8988T (cell line): ENCODE measurements at places on chromosomes 12 and 14.

DNA sequence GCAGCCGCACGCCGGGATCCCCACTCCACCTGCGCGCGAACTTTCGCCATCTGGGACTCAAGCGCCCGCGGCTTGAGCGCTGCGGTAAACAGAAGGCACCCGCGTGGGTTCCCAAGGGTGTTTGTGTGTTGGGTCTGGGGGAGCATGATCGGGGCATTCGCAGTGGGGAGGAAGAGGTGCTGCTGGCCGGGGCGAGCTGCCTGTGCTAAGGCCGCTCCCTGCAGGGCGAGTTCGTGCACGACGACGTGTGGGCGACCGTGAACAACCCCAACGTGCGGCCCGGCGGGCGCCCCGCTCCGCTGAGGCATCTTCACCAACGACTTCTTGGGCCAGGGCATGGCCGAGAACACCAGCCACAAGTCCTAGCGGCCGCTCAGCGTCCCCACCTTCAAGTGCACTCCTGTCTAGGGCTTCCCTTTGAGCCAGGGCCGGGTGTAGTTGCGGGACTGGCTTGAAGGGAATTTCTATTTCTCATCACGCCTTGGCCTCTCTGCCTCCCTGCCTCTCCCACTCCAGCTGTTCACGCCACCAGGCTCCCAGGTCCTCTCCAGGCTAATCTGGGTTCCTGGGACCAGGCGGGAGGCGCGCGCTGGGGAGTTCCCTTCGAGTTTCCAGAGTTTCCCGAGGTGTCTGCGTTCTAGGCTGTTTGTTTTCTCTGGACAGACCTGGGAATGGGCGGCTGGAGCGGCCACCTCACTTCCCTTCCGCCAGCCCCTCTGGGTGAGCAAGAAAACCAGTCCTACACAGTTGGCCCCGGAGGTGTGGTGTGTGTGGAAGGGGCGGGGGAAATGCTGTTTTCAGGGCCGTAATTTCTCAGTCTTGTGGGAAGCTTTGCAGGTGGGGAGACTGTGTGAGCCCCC, 417.8 kb upstream of the TMTC1 start:
- no peak for DNase-seq

GRCh38 chr14:66099451-66099850, 386.7 kb upstream of the CCDC196 start:
- no peak for DNase-seq

DNA sequence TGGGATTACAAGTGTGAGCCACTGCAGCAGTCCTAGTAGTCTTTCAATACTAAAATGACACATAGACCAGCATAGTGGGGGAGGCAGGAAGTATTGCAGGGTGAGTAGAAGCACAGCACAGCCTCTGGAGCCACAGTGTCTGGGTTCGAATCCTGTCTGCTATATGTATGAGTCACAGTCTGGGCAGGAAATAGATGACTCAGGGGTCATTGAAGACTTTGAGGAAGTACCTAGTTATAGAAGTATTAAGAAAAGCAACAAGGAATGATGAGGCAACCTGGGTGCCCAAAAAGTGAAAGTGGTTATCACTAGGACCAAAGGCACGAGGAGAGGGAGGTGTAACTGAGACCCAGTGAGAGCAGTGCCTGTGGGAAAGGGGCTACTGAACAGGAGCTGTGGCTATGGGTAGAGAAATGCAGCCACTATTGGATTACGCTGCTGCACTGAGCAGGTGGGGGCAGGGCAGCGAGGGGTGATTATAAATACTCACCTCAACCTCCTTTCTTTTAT, 124.0 kb downstream of the PDE3A start:
- DNase-seq: no peak

DNA sequence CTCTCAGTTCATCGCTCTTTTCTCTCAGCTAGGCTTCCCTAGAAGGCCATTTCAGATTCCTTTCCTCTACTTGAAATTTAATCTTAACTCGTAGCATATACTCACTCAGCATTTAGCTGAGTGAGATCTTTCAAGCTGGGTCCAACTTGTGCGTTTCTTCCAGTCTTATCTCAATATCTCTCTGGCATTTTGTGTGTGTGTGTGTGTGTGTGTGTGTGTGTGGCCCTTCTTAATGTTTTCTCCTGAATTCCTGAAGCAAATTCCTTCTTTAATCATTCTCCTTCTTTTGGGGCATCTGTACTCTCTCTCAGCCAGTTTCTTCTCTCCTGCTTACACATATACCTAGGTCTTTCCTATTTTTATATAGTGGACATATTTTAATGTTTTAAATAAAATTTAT, 129.1 kb downstream of the KITLG start:
- DNase-seq: no peak

DNA sequence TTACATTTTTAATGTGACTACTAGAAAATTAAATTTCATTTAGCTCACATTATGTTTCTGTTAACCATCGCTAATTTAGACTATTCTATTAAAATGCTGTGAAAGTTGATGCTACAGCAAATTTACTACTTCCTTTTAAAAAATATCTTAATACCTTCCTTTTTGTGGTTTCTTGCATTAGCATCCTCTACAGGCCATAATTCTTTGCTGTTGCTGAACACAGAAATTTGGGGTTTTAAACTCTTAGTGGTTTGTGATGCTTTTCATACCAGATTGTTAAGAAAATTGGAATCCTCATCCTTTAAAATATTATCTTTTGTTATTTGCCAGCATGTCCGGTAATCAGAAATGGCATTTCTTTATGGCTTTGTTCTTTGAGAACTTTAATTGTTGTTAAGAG, 18.1 kb downstream of the WNK1 start:
- DNase-seq: no peak

GRCh38 chr14:96797582-96798349, 584 bp downstream of the VRK1 start:
- no peak for DNase-seq

- no peak for DNase-seq
Observed at GRCh38 chr12:118456741-118457140, 80.4 kb downstream of the SUDS3 start.

DNA sequence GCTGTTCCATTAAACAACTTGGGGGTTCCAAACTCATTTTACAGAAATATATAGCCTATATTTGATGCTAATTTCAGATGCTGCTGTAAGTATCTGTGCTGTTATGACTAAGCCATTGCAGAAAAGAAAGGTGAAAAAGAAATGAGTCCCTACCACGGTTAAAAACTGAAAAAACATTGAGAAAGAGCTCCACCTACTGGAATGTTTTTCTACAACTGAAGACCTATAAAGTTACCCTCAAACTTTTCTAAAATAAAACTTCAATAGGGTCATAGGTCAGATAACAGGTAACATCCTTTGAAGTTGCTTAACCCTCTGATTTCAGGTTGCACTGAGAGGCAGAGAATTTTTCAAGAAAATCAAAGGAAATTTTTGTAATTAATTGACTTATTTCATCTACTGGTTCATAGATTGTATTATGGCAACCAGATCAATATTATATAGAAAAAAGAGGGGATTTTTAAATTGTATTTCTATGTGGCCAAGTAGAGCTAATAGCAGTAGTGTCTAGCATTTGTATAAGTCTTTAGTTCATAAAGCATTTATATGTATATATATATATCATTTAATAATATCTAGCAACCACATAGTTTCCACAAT, 279.9 kb downstream of the RPS29 start:
- DNase-seq: no peak

DNA sequence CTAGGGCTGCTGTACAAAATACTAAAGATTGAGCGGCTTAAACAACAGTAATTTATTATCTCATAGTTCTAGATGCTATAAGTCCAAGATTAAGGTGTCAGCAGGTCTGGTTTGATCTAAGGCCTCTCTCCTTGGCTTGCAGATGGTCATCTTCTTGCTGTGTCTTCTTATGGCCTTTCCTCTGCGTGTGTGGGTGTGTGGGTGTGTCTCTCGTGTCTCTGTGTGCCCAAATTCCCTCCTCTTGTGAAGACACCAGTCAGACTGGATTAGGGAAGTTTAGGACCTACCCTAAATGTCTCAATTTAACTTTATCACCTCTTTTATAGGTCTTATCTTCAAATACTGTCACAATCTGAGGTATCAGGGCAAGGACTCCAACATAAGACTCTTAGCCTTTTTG, 28.3 kb downstream of the DDHD1 start:
- no peak for DNase-seq

GRCh38 chr14:72892879-72893635, 844 bp downstream of the DPF3 start:
- peak; percentile 35 for DNase-seq

- DNase-seq: no peak
Observed at GRCh38 chr14:24273422-24273998, 2.1 kb upstream of the RABGGTA start.

- no peak for DNase-seq
Observed at GRCh38 chr14:101884934-101885576, 79.3 kb upstream of the DYNC1H1 start.

DNA sequence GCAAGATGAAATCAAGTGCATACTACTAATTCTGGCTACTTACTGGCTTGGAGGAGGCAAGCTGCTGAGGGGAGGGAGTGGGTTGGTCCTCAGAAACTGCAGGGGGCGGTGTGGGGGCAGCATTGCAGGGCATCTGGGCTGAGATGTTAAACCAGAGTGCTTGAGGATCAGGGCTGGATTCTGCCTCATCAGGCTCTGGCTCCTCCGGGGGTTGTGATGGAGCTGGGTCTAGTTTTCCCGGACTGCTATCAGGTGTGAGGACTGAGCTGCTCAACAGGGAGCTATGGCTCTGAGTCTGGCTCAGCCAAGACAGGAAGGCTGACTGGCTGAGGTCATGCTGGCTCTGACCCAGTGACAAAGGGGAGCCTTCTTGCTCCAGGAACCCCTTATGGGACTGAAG, 28.6 kb downstream of the BAZ2A start:
- DNase-seq: peak; percentile 70

- no peak for DNase-seq
Observed at GRCh38 chr14:37579274-37579673, 15.8 kb downstream of the FOXA1 start.

DNA sequence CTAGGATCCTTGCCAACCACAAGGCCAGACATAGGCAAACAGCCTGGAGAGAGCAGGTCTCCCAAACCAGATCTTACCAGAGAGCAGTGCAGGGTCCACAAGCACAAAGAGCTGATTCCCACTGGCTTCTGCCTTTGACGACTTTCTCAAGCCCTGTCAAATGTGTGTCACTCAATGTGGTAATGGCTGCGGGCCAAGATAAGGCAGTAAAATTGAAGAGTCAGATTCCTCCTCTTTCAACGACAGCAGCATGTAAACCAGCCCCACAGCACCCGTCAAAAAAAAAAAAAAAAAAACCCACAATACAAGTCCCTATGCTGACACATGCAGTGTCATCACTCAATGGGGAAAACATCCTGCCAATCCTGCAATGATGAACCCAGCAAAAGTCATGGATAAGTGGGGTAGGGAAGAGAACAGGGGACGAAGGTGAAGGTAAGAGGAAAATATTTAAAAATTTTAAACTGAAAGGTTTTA, at the start of gene STON2:
TSS of gene STON2 (minus strand) at position 123 of the 477 bp plus-strand sequence. CDS start 1,942 bp downstream, outside the sequence.
- DNase-seq: no peak

DNA sequence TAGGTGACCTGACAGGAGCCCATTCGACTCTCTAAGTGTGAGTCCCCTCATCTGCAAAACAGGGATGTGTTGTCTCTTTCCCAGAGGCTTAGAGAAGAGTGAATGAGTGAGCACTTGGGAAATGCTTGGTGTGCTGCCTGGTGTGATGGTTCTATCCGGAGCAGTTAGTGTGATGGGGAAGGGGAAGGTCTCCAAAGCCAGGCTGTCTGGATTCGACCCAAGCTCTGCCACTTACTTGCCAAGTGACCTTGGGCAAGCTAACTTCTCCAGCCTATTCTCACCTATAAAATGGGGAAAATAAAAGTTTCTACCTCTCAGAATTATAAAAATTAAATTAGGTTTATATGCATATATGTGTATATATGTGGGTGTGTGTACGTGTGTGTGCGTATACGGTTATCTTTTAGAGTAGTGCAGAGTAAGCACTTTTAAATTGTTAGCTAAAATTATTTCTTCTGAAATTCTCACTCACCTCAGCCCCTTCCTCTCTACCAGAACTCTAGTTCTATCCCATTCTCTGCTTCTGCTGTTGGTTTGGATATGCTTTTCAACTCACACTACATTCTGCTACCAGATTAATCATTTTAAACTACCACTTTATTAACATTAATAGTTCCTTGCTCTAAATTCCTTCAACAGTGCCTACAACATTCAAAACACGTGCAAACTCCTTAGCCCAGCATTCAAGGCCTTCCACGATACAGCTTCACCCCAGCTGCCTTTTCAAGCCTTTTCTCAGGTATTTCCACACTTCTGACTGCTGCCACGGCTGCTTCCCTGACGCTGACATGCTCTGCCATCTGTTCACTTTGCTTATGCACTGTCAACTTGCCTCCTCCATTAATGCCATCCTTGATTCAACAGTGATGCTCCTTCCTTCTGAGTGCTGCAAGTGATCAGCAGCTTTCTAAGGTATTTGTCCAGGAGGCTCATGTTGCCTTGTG, 55.3 kb downstream of the DICER1 start:
- DNase-seq: no peak

DNA sequence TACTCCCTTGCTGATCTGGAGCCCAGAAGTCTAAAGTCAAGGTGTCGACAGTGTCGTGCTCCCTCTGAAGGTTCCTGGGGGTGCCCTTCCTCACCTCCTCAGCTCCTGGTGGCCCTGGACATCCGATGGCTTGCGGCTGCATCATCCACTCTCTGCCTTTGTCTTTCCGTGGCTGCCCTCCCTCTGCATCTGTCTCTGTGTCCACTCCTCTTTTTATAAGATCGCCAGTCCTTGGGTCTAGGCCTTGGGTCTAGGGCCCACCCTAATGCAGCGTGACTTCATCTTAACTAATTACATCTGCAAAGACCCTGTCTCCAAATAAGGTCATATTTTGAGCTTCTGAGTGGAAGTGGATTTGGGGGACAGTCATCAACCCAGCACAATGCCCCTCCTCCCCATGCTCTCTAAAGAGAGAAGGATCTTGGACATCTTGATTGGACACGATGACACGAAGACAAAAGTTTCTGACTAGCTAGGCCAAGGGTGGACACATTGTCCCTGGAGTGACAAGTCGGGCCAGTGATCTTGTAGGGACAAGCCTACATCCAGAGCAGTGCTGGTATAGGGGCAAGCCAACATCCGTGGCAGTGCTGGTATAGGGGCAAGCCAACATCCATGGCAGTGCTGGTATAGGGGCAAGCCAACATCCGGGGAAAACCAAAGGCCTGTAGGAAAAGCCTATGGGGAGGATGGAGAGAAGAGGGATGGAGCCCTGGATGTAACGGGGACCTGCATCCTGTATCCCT, 93.9 kb upstream of the DIO3 start:
- no peak for DNase-seq

GRCh38 chr12:49198431-49199155, 9.7 kb upstream of the TUBA1A start:
- DNase-seq: no peak

DNA sequence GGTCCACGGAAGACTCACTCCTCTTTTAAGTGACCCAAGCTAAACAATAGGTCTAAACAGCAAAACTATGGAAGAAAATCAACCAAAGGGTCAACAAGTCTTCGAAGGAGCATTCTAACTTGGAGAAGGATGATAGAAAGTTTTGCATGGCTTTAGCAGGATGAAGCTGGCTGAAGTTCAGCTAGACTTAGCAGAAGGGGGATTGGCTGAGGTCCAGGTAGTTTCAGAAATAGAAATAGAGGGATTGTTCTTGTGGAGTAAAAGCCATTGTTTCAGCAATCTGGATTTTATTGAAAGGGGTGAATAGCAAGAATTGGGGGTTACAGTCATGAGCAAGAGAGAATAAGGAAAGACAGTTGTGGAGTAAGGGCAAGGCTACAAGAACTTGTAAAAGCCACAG, 84.7 kb upstream of the TSPAN8 start:
- DNase-seq: no peak
